Fibroblast of skin of right quadriceps (primary cell): ENCODE measurements at places on chromosomes 2 and 18.
A peak's percentile ranks its signal among the peaks of the same experiment; 100 is the strongest.

GRCh38 chr2:47019532-47019931 lies 103.9 kb upstream of the MCFD2 start:
- no peak for DNase-seq

DNA sequence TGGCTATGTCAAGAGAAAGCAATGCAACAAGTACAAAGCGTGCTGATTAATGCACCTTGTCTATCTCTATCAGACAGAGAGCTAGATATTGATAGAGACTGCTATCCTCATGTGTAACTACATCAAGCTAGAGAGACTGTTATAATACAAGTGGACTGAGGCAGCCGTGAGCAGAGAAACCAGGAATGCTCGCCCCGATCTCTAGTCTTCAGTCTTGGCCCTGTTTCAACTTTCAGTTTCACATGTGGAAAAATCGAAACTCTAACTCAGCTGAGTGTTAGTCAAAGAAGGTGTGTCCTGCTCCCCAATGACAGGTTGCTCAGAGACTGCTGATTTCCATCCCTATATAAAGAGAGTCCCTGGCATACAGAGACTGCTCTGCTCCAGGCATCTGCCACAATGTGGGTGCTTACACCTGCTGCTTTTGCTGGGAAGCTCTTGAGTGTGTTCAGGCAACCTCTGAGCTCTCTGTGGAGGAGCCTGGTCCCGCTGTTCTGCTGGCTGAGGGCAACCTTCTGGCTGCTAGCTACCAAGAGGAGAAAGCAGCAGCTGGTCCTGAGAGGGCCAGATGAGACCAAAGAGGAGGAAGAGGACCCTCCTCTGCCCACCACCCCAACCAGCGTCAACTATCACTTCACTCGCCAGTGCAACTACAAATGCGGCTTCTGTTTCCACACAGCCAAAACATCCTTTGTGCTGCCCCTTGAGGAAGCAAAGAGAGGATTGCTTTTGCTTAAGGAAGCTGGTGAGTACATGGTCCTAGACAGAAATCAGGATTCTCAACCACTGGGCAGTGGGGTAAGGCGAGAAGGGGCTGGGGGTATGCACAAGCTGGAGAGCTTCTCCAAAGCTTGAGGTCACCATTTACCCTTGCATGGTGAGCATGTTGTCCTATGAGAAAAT lies at the start of gene RSAD2:
Gene RSAD2 (plus strand): TSS at position 376 of the 903 bp plus-strand sequence. CDS start 24 bp downstream, at position 400.
- DNase-seq = peak; percentile 25

DNA sequence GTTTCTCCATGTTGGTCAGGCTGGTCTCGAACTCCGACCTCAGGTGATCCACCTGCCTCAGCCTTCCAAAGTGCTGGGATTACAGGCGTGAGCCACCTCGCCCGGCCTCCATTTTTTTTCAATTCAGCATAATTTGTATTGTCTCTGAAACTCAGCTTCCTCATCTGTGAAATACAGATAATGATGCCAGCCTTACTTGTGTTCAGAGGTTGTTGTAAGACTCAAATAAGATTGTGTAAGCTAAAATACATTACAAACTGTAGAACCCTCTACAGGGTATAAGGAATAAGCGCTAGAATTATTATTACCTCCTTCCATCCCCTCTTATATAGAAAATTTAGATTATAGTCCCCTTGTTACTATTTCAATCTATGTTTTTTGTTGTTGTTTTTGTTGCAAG lies 24.8 kb upstream of the STARD7 start:
- DNase-seq = no peak

- no peak for DNase-seq
Measured at GRCh38 chr2:20371323-20372025, 20.8 kb upstream of the PUM2 start.

GRCh38 chr2:108938077-108938710 lies 50.8 kb downstream of the EDAR start:
- DNase-seq = no peak

DNA sequence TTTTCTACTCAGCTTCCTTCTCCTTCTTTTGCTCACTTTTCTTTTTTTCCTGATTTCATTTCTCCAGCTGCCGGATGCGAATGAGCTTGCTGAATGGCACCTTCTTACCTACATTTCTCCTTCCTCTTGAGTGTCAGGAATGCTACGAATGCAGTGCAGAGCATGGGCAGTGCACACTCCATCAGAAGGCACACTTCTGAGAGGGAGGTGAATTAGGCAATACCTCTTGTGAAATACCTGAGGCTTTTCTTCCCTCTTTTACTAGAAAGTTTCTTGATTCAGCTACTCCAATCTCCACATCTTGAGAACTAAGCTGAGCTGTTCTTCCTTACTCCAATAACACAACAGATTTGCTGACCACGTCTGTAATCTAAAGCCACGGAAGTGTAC lies 51.1 kb downstream of the PLEKHM3 start:
- DNase-seq = no peak

GRCh38 chr2:161983866-161984265 lies 90.1 kb downstream of the DPP4 start:
- DNase-seq = peak; percentile 81

DNA sequence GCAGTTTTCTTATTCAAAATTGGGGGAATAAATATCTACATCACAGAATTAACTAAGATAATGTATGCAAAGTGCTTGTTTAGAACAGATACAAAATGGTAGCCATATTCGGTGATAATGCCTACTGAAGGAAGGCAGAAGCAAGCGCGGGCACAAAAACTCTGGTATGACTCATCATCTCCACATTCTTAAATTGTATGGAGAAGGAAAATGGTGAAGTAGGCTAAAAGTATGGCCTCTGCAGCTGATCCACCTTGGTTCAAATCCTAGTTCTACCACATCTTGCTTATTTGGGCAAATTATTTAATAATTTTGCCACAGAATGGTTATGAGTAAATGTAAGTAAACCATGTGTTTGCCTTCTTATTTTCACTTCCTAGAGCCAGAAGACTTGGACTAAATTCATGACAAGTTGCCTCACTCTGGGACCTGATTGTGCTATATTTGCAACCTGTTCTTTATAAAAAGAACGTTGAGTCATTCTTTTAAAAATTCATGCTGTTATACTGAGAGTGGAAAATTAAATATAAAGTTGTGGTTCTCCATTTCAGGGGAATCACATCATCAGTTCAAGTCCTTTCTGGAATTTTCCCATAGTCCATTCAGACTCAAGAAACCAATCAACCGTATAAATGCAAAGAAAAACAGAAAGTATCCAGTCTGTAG lies 9.0 kb upstream of the CDK15 start:
- peak; percentile 83 for DNase-seq

DNA sequence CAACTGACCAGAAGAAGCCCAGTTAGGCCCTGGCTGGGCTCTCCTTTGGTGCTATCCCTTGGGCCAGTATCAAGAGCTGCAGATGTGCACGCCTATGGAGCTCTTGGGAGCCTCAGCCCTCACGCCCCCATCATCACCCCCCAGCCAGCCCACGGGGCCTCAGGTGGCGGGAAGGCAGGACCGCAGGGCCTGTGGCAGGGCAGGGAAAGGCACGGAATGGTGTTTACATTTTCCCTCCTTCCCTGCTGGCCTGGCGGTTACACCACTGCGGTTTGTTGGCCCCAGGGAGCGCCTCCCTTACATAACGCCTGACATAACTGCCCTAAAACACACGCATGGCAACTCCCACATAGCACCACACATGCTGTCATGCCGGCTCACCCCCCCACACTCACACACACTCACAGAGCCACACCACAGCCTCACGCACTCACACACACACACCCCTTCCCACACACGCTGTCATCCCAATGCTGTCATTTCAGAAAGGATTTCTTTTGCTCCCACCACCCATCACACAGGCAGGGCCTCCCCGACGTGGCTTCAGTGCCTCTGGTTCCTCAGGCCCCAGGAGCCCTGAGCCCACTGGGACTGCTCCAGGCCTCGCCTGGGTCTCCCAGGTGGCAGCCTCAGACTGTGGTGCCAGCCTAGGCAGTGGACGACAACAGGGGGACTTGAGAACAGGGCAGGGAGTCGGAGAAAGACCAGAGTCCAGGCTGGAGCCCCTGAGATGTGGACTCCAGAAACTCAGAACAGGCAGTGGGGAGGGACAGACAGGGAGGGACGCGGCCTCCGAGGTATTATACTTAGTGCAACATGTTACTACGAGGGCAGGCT lies 15.7 kb downstream of the ZFP36L2 start:
- DNase-seq = peak; percentile 90

DNA sequence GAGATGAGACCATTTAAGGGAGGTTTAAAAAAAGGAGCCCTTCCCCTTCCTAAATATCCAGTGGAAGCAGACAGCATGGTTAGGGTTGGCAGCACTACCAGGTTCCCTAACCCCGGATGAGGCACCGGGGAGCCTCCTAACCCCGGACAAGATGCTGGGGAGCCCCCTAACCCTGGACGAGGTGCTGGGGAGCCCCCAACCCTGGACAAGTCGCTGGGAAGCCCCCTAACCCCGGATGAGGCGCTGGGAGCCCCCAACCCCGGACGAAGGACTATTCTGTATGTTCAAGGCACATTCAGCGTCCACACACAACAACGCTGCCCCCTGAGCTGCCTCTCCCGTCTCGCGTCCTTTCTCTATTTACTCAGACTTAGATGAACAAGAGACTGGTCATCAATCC lies 51.9 kb downstream of the ANKMY1 start:
- no peak for DNase-seq

- peak; percentile 35 for DNase-seq
Measured at GRCh38 chr2:218622606-218623365, 15.1 kb downstream of the PLCD4 start.

DNA sequence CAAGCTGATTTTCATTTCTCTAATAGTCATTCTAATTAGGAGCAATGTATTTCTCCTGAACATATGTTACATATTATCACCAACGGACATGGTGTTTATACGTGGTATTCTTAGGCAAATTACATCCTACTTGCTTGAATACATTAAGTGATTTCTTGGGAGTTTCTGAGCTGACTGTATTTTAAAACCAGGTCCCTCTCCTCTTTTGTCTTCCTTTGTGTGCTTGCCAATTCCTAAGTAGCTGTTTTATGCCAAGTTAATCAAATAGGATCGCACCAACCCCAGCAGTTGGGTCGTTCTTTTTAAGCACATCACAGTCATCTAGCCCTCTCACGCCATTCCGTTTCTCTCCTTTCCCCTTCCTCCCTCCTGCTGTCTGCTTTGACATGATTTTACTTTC lies 75.4 kb upstream of the MAP2 start:
- peak; percentile 5 for DNase-seq

DNA sequence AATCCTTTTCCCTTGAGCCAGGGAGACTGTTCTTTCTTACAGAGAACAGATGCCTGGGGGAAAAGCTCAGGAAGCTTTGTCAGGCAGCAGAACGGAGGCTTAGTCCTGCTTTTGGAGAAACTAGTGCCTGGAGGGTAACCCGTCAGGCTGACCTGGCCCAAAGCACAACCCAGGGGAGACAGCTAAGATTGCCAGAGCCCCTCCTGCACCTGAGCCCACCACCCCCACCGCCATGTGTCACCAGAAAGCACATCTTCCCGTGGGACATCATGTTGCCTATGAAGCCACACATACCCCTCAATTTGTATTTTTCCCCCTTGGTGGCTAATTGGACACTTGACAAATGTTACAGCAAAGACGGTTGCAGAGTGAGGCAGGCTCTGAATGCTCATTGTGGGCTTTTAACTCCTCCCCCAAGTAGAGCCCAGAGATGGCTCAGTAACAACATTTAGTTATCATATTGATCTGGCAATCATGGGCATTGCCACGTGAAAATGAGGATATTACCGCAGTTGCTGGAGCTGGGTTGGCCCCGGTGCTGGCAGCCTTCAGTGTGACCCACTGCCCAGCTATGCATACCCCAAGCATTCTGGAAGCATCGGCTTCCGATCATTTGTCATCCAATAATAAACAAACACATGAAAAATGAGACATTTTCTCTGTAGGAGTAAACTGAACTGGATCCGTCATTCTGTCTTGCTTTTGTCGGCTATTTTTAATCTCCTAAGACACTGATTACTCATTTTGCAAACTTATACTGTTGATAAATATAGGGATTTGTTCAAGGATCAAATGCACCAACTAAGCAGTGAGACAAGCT lies 229.5 kb downstream of the ATAD2B start:
- peak; percentile 29 for DNase-seq

- DNase-seq = no peak
Measured at GRCh38 chr2:33522576-33522975, 46.1 kb downstream of the RASGRP3 start.

GRCh38 chr18:8142932-8143331 lies 466.3 kb upstream of the RAB12 start:
- no peak for DNase-seq

DNA sequence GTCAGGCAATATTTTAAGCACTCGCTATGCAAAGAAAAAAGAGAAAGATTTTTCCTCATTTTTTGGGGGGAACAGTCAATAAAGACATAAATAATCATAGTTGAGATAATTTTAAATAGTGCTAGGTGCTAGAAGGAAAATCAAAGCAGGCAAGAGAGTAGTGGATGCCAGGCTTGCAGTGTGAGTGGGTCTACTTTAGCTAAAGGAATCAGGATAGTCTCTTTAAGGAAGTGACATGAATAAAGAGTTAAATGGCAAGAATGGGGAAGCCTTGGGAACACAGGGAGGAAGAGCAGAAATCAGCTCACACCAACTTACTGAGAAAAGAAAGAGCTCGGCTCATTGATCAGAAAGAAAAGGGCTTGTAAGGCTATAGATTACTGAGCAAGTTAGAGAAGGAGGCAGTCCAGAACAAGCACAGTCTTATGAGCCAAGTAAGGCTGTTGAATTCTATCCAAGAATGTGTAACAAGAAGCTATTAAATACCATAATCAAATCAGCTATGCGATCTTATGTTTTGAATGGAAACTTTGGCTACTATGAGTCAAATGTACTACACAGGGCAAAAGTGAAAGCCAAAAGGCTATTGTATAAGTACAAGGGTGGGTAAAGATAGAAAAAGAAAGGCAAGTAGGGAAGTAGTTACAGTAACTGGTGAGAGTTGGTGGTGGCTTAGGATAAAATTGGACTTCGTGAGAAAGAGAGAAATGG lies 833.8 kb upstream of the PIK3C3 start:
- peak; percentile 82 for DNase-seq

DNA sequence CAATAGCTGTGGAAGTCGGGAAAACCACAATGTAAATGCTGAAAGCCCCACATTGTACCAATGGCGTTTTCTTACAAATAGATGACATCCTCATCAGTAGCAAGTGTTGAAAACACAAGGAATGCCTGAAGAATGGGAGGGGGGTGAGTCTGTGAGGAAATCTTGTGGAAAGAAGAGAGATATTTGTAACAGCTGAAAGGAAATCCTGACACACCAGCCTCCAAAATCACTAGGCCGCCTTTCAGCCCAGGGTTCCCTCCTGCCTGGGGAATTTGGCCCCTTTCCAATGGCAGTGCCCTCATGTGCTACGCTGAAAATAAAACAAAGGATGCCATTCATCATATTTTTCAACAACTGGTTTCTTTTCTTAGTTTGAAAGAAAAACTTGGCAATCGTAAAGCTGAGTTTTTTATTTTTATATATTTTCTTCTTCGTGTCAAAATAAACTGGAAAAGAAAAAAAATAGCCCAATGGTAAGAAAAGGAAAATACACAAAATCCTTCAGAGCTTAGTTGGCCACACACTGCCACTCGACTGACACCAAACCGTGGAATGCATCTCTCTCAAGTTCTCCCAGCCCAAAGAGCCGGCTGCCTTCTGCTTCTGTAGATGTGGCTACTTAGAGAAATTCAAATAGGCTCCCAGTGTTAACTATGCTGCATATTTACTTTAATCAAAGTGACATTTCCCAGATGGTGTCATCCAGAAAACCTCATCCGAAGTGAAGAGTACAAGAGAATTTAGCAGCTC lies 52.0 kb downstream of the FTCDNL1 start:
- peak; percentile 63 for DNase-seq
